SK-MEL-5 (cell line): ENCODE measurements at places on chromosomes 3 and 15. TPM values are rescaled to one million over a fixed set of nuclear protein-coding genes. Genes with fewer than 3 reads are reported as not detected.

Gene NEIL1
- total RNA-seq: 0.29 and 0.40 TPM in 2 replicates

Gene FBXW12
- not detected in 2 replicates for total RNA-seq

Gene ZXDC
- total RNA-seq: 19.0 and 20.9 TPM in 2 replicates

Gene REC114
- not detected in 2 replicates for total RNA-seq

Gene GUCA1C
- not detected in 2 replicates for total RNA-seq

Gene RPS27L
- 362 and 373 TPM in 2 replicates for total RNA-seq

Gene RPUSD2
- total RNA-seq: 13.7 and 17.9 TPM in 2 replicates

Gene SLC28A2
- total RNA-seq: not detected in 2 replicates

Gene SCAANT1
- not detected in 2 replicates for total RNA-seq

Gene HYKK
- total RNA-seq: 4.8 and 6.6 TPM in 2 replicates

Gene LDHAL6B
- total RNA-seq: not detected in 2 replicates
